Cardiac muscle cell (in vitro differentiated cells and primary cell): ENCODE measurements at places on chromosomes 4 and X.

DNA sequence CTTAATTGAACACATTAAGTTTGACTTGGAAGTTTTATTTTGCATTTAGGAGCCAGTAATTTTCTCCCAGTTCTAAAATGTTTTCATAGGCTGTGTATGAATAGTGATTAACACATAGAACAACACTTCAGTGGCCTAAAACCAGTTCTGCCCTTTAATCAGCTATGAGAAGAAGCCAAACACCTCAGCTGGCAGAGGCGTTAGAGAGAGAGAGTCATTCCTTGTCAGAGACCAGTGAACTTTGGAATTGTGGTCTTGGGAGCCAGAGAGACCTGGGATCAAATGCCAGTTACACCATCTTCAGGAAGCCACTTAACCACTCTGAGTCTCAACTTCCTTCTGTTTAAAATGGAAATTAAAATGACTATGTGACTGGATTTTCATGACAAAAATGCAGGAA is 39.3 kb upstream of the PRPS2 start:
- H3K36me3 ChIP-seq = no peaks in the 10 kb centered on the region
- H3K4me3 ChIP-seq = no peak overlapping the region
- no peaks in the 10 kb centered on the region for H3K27me3 ChIP-seq
- DNase-seq = no peak
- no peaks in the 10 kb centered on the region for H3K4me1 ChIP-seq

- H3K27me3 ChIP-seq = no peaks in the 10 kb centered on the region
- H3K27ac ChIP-seq = no peak overlapping the region
- H3K36me3 ChIP-seq = no peaks in the 10 kb centered on the region
- DNase-seq = no peak
- no peaks in the 10 kb centered on the region for H3K4me1 ChIP-seq
Measured at GRCh38 chr4:155444721-155445120, 68.0 kb upstream of the MAP9 start.

DNA sequence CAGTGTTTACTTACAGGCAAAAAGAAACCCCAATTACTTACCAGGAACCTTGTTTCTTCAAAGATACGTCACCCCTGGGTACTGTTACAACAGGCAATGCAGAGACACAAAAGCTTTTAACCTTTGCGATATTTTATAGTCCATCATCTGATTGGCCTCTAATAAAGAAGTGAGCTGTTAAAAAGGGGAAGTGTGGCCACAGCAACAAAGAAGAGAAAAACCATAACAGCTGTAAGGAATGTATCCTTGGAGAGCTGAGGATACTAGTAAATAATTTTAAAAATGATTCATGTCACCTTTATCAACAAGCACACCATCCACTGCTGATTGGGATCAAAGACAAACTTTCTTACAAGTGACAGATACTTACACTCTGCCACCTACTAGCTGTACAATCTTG is 14.1 kb downstream of the GABRA4 start:
- H3K36me3 ChIP-seq = no peaks in the 10 kb centered on the region
- no peak for DNase-seq
- H3K27me3 ChIP-seq = peaks cover 4% of the 10 kb centered on the region
- H3K4me1 ChIP-seq = no peaks in the 10 kb centered on the region
- no peak overlapping the region for H3K4me3 ChIP-seq

GRCh38 chrX:5842601-5843000 is 386.1 kb downstream of the NLGN4X start:
- H3K27ac ChIP-seq = no peak overlapping the region
- H3K4me3 ChIP-seq = no peak overlapping the region
- no peaks in the 10 kb centered on the region for H3K36me3 ChIP-seq
- no peak for DNase-seq
- no peaks in the 10 kb centered on the region for H3K27me3 ChIP-seq
- H3K4me1 ChIP-seq = peaks cover 7% of the 10 kb centered on the region

- no peaks in the 10 kb centered on the region for H3K4me1 ChIP-seq
- H3K36me3 ChIP-seq = no peaks in the 10 kb centered on the region
- DNase-seq = no peak
Measured at GRCh38 chrX:19487520-19488200, 27.6 kb downstream of the MAP3K15 start.

DNA sequence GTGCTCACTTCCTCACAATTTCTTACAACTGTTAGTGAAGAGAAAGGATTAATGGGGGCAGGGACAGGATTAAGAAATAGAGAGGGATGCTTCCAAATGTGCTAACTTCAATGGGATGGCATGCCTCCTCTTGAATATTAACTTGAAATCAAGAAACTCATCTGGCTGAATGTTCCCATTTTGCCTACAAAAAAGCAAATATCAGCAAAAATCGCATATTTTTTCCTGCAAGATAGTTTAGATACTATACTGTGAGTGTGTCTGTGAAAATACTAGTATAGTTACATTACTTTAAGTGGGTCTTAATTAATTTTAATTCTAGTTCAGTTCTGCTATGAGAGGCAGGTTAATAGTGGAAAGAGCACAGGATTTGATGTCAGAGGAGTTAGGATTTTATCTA is 4.9 kb downstream of the PAICS start:
- H3K4me3 ChIP-seq = no peak overlapping the region
- H3K4me1 ChIP-seq = no peaks in the 10 kb centered on the region
- H3K27ac ChIP-seq = no peak overlapping the region
- no peak for DNase-seq

GRCh38 chrX:96447161-96447560 is 237.5 kb upstream of the DIAPH2 start:
- H3K4me1 ChIP-seq = no peaks in the 10 kb centered on the region
- H3K36me3 ChIP-seq = no peaks in the 10 kb centered on the region
- H3K27me3 ChIP-seq = no peaks in the 10 kb centered on the region
- H3K4me3 ChIP-seq = no peak overlapping the region
- no peak for DNase-seq

DNA sequence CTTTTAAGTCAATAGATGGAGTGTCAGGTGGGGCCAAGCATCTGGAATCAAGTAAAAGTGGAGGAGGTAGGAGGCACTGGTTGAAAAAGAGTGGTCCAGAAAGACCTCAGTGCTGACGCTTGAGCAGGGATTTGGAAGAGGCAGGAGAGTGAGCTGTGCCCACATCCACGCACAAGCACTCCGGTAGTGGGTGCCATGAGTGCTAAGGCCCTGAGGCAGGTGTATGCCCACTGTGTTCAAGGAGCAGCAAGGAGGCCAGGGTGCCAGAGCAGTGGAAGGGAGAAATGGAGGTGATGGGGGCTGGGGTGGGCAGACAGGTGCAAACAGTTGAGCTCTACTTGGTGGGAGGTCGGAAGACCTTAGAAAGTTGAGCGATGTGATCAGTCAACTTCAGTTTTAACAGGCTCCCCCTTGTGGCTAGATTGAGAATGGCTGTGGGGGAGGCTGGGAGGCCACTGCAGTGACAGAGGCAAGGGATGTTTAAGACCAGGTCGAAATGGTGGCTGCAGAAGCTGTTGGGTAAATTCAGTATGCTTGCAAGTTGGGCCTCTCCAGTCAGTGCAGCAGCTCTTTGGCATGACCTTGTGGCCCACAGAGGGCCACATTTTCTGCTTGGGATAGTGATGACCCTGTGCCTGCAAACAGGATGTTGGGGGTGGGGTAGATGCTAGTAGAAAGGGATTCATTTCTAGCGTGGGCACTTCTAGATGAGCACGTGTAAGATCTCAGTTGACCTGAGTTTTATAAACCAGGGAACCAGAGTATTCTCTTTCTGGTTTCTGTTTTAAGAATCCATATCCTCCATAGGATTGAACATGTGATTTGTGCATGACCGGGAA is 12.7 kb downstream of the TKTL1 start:
- no peak overlapping the region for H3K4me3 ChIP-seq
- no peak overlapping the region for H3K27ac ChIP-seq
- no peaks in the 10 kb centered on the region for H3K27me3 ChIP-seq
- no peaks in the 10 kb centered on the region for H3K4me1 ChIP-seq

- no peaks in the 10 kb centered on the region for H3K27me3 ChIP-seq
- H3K27ac ChIP-seq = no peak overlapping the region
- DNase-seq = no peak
- no peaks in the 10 kb centered on the region for H3K4me1 ChIP-seq
- H3K36me3 ChIP-seq = no peaks in the 10 kb centered on the region
- no peak overlapping the region for H3K4me3 ChIP-seq
Measured at GRCh38 chr4:180314972-180315371, 1928.2 kb upstream of the TENM3 start.

DNA sequence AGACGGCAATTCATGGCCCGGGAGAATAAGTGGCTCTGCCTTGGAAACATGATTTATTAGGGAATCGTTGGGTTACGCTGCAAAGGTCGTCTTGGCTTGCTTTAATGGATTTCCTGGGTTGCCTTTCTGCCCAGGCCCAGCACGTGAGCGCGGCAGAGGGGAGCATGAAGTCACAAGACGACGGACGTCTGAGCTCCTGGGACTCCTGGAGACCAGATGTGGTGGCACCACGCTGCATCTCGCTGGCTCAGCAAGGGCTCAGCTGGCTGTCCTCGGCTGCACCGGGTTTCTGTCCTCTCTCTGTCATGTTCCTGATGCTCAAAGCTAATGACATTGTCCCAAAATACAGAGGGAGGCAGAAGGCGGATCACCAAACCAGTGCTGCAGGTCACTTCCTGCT is 61.2 kb downstream of the C4orf50 start:
- no peaks in the 10 kb centered on the region for H3K27me3 ChIP-seq
- DNase-seq = no peak
- no peak overlapping the region for H3K27ac ChIP-seq
- no peaks in the 10 kb centered on the region for H3K4me1 ChIP-seq

DNA sequence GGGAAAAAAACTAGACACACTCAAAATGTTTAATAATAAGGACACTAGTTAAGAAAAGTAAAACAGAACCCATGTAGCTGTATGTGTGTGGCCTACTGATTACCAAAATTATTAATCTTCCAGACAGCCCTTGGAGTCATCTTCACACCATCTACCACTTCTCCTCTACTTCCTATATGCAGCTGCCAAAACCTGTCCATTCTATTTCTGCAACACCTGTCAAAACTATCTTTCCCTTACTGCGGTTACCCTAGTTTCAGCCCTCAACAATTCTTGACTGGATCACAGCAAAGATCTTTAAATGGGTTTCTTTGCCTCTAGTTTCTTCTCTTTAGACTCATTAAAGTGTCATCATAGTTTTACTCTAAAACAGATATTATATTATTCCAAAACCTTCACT is 72.6 kb downstream of the GPR82 start:
- DNase-seq = no peak
- no peak overlapping the region for H3K27ac ChIP-seq
- no peaks in the 10 kb centered on the region for H3K36me3 ChIP-seq
- peaks cover 24% of the 10 kb centered on the region for H3K4me1 ChIP-seq
- H3K4me3 ChIP-seq = no peak overlapping the region

DNA sequence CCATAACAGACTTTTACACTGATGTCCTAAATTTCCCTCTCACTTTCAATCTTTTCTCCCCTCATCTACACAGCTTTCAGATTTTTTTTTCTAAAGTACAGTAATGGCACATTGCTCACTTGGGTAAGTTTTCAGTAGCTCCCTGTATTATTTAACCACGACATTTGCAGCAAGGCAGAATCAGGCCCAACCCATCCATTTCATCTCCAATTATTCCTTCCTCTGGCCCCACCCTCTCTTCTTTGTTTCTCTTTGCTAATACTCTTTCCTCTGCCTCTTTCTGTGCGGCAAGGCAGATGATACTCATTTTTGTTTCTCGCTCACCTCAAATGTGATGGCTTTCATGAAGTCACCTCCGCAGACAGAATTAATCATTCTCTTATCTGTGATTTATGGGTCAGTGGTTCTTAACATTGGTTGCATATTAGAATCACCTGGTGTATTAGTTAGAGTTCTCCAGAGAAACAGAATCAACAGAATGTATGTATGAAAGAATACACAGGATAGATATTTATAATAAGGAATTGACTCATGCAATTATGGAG is 43.4 kb upstream of the GATB start:
- no peak overlapping the region for H3K4me3 ChIP-seq
- no peak for DNase-seq
- no peaks in the 10 kb centered on the region for H3K27me3 ChIP-seq

GRCh38 chrX:10062352-10062751 is 94.4 kb upstream of the CLCN4 start:
- H3K27ac ChIP-seq = no peak overlapping the region
- no peaks in the 10 kb centered on the region for H3K4me1 ChIP-seq
- H3K4me3 ChIP-seq = no peak overlapping the region
- no peak for DNase-seq

DNA sequence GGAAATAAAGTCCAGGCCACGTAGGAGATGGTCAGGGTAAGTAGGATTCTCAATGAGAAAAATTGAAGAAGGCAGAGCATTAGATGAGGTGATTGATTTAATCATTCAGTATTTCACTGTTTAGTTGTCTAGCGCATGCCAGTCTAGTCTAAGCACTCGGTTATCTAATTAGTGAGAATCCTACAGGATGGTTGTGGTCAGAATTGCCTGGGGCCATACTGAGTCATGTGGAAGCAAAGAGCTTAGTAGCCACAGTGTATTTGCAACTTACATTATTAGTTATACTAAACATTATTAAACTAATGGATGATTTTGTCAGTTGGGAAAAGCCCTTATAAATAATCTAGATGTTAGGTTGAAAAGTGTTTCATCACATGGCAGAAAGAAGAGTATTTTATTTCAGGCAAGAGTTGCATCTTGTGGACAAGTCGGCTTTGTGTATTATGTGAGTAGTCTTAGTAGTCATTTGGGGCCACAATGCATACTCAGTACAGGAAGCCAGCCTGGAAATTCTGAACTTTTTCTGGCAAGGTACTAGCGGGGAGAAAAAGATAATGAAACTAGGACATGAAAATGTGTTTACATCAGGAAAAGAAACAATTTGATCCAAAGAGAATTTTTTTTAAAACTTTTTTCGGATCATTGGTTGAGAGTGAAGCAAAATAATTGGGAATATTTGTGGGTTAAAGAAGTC is 31.9 kb downstream of the CPEB2 start:
- H3K36me3 ChIP-seq = peaks cover 14% of the 10 kb centered on the region
- no peak overlapping the region for H3K4me3 ChIP-seq
- peaks cover 13% of the 10 kb centered on the region for H3K4me1 ChIP-seq
- no peaks in the 10 kb centered on the region for H3K27me3 ChIP-seq
- H3K27ac ChIP-seq = peak overlapping the region; percentile 67

DNA sequence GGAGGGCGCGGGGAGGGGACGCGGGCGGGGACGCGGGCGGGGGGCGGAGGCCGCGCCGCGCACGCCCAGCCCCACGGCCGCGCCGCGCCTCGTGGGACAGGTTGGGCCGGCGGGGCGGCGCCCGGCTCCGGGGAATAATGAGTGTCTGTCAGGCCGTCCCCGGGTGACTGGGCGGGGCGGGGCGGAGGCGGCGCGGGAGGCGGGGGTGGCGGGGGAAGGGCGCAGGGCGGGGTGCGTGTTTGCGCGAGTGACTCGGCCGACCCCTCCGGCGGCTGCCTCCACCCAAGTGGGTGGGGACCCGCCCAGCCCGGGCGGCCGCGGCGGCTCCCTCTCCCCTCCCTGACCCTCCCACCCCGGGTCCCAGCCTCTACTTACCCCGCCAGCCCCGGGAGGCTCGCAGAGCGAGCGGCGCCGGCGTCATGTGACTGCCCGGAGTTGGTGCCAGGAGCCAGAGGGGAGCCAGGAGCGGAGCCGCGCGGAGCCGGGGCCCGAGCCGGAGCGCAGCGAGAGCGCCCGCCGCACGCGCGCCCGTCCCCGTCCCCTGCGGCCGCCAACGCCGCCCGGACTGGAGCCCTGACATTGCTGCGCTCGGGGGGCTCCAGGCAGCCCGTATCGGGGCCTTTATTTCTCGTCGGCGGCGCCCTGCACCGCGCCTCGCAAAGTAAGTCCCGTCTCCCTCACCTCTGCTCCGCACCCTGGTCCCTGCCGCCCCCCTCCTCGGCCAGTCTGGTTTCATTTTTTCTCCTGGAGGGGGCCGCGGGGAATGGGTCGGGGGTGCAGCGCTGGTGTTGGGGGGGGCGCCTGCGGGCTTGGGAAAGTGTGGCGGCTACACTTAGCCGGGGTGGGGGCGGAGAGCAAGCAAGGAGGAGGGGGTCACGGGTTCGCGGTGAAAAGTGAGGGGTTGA is at the start of gene KLF3:
TSS of gene KLF3 (plus strand) at position 399 of the 905 bp plus-strand sequence. CDS start 16,427 bp downstream, outside the sequence.
- no peaks in the 10 kb centered on the region for H3K36me3 ChIP-seq
- DNase-seq = peak; percentile 97
- H3K4me1 ChIP-seq = peaks cover 26% of the 10 kb centered on the region
- peak within 1 kb of the TSS; percentile 94 for H3K4me3 ChIP-seq
- H3K27ac ChIP-seq = peak within 1 kb of the TSS; percentile 95
- H3K27me3 ChIP-seq = no peaks in the 10 kb centered on the region
